ENCODE measurements at places on chromosomes 1 and 21.
A peak's percentile ranks its signal among the peaks of the same experiment; 100 is the strongest.

- no peak for DNase-seq
Measured at GRCh38 chr1:153629971-153630370, 1.7 kb downstream of the S100A1 start.

DNA sequence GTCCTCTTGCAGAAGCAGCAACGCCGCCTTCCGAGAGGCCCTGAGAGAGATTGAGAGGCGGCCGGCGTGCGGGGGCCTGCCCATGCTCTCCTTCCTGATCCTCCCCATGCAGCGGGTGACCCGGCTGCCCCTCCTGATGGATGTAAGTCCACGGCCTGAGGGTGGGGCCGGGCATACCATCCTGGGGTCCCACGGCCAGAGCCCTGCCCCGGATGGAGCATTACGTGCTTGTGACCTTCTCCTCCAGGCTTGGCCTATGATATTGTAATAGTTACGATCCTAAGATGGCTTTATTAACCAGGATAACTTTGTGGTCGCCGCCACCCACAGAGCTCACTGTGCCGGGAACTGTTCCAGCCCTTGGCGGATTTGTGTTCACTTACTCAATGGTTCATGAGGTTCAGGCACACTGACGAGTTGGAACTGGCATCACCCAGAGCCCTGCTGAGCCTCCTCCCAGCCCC is 18.9 kb downstream of the ARHGEF16 start:
- DNase-seq, result peak; percentile 83

DNA sequence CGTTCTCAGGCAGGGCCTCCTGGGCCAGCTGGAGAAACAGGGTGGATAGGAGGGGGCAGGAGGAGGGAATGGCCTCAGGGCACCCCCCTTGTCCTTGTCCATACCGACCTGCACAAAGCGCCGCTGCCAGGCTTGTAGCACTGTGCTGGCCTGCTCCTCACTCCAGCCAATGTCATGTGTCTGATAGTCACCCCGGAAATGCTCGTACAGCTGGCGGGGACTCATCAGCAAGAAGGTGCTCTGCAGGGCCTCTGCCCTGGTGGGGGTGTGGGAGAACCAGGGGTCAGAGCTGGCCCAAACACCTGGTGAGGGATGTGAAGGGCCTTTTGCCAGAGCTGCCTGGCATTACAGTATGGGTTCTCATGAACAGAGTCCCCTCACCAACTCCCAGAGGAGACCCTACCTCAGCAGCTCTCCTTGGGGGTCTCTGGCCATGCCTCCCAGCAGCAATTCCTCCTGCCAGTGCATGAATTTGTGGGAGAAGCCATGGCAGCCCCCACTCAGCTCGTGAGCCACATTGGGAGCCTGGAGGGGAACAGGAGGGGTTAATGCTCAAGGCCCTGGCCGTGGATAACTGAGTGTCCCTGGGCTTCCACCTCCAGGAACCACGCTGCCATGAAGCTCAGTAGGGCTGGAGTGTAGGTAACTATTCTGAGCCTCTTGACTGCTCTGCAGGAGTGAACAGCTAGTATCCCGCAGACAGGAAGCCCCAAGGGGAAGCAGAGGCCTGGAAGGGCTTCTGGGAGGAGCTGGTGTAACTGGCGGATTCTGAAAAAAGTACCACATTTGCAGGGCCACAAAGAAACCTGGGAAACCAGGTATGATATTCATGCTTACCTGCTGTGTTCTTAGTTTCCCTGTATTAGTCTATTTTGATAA is 13.3 kb downstream of the PTCH2 start:
- DNase-seq, result no peak

DNA sequence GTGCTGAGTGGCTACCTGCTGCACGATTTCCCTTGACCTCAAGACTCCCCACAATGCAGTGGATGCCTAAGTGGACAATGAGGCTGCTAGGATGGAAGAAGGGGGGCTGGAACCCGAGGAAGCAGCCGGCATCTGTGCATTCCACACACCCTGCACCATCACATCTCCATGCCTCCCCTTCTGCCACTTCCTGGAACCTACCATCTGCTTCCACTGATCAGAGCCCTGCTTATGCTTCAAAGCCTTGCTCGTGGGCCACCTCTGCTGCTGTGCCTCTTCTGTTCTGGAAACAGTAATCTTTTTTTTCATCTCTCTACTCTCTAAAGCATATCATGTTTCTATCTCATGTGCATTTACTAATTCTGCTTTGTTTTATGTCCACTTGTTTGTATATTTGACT is 66.2 kb upstream of the WDR26 start:
- no peak for DNase-seq

GRCh38 chr1:22877112-22877915 is 95.4 kb downstream of the LACTBL1 start:
- DNase-seq, result no peak

DNA sequence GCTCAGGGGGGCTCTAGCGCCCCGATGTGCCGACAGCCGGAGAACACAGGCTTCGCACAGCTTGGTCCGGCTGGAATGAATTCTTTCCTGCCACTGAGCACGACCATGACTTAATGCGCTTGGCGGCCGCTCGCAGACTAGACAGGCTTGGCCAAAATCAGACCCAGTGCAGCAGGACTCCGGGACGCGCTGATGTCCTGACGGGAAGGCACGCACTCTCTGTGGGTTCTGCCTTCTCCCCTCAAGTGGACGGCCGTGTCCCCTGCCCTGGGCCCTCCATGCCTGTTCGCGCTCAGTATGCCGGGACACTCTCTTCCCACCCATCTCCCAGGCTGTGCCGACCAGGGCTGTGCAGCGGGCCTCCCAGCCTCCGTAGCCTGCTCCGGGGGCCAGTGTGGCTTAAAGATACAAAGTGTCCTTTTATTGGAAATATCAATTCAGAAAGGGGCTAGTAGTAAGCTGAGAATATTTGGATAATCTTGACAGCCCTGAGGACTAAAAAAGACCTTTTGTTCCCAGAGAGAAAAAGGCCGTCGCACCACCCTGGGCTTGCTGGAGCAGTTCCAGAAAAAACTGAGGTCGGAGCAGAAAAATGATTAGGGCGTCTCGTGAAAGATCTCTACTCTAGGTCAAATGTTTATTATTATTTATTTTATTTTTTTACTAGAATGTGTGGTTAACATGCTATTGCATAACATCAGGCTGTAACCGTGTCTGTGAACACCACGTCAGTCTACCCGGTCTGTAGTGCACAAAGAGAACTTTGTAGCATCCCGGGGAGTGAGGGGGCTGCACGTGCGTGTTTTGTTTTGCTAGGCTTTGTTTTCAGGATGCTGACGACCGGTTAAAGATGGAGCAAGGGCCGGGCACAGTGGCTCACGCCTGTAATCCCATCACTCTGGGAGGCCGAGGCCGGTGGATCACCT is 88.1 kb upstream of the ARHGEF16 start:
- DNase-seq, result peak; percentile 49

GRCh38 chr1:71944006-71944405 is 338.3 kb downstream of the NEGR1 start:
- DNase-seq, result no peak

DNA sequence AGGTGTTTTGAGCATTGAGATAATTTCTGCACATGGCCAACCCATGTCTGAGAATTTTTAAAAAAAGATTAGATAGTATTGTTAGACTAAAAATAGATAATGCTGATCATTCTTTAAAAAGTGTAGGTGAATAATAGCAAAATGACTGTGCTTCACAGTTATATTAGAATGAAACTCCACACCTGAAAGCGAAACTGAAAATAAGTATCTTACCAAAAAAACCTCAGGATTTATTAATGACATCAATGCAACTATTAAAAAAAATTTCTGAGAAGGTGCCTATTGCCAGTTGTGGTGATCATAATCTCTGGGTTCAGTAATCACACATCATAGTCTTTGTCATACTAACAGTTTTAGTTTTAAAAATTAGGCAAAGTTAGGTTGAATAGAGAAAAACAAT is 36.5 kb downstream of the PLA2G4A start:
- no peak for DNase-seq

DNA sequence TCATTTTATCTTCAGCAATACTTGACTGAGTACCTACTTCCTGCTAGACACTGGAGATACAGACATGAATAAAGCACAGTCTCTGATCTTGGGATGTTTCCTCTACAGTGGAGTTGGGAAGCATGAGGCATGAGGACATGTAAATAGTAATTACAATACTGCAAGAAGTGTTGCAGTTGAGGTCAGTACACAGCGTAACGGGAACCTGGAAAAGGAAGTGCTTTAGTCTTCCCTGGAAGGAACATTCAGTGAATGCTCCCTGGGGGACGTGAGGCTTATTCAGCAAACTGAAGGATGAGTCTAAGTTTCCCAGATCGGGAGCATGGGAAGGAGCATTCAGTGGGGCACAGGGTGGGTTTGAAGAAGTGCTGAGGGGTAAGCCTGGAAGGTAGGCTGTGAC is 112.4 kb downstream of the PIK3R3 start:
- DNase-seq, result no peak

GRCh38 chr1:30747033-30748008 is 10.3 kb downstream of the LAPTM5 start:
- no peak for DNase-seq

GRCh38 chr1:198108636-198109370 is 48.0 kb upstream of the NEK7 start:
- DNase-seq, result no peak

DNA sequence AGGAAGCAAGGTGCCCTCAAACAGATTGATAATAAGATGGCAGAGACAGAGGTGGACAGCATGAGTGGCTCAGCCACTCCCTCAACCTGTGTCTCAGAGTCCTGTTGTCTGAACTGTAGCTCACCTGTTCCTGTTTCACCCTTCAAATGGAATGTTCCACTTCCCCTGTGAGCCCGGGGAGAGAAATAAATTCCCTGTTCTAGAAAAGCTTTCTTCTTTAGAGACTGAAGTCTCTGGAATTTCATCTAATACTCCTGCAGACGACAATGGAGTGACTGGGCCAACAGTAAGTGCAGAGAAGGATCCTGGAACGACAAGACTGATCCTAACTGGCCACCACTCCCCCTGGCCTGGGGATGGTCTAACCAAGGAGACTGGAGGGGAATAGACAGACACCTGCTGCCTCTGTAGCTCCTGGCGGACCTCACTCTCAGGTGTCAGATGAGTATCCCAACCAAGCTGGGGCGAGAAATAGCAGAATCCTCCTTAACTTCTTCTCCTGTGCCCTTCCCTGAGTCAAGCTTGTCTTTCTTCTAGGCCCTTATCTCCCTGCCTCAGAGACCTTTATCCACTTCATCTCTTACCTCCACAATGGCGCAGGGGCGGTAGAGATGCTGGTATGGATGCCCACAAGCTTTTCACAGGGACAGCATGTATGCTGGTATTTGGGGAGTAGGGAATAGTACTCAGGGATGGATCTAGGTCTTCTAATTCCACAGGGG is 45.4 kb downstream of the PLEKHA6 start:
- no peak for DNase-seq

DNA sequence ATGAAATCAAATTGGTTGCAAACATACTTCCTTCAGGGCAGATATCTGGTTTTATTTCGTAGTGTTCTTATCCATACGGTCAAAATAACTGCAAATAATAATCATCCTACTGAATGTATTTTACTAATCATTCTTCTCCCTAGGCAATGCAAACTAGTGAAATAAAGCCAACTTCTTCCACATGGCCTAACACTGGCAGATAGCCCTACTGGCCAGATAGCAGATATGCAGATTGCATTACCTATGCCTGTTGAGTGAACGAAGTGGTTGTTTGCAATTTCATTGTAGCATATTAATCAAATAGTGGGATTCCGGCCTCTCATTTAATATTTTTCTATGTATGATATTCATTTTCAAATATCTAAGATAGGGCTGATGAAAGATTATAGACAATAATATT is 116.2 kb downstream of the CENPF start:
- no peak for DNase-seq

DNA sequence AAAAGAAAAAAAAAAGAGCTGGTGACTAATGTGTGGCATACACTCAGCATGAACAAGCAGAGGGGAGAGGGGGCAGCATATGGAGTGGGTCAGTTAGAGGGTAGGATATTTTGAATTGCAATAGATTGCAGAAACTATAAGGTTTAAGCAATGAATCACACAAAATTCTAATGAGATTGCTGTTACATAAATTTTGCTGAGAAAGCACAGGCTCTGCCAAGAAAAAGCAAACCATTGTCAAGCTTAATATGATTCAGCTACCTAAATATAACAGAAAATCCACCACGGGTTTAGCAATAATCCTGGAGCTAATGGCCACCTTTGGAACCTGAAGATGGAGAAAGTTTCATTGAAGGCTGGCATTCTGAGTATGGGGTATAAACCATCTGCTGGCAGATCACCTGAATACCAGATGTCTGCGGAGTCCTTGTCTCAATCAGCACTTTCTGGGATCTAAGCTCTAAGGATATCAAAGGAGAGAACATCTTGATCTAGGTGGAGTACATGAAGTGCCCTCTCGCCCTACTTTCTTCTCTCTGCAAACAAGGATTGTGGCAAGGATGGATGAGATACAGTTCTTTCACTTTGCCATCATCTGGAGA is 30.3 kb upstream of the ANGPTL7 start:
- DNase-seq, result peak; percentile 74

DNA sequence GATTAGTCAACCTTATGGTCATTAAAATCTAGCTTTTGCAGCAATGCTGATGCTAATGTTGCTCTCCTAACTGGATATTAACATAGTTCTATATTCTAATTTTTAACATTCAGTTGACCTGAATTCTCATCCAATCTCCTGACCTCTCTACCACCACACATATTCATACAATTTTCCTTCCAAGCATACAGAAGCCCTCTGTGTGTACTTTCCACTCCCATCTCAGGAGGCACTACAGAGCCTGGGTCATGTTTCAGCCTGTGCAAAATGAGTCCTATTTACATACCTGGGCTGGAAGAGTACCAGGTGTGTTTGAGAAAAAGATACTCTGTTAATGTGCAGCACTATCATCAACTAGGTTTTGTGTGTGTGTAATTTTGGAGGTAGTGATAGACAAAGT is 486.3 kb downstream of the NEGR1 start:
- DNase-seq, result no peak

DNA sequence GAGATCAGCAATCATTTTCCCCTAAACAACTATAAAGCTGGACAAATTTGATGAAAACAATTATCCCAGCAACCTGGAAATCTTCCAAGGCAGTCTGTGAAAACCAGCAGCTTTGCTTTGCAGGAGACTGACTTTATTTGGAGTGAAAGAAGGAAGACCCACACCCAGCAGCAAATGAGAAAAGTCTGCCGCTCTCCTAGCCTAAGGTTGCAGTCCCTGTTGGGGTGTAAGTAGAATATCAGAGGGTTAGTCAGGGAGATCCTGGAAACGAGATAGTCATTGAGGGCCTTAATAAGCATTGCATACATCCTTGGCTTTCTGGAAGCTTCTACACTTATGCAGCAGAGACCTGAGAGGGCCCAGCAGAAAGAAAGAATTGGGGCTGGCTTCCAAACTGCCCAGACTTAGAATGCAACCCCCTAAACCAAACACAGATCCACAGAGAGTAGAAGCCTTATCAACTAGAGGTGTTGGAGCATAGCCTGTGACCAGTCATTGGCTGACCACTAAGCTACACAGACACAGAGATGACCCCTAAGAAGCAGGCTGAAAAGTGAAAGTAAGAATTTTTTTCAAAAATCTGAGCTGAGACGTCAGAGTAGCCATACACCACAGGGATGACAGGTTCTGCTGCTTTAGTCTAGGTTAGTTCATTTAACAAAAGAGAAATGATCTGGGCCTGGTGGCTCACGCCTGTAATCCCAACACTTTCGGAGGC is 98.3 kb downstream of the LYPLAL1 start:
- peak; percentile 5 for DNase-seq

Measured in AG08396 (cell line).